ENCODE measurements at places on chromosomes 12 and 14.
A peak's percentile ranks its signal among the peaks of the same experiment; 100 is the strongest.

DNA sequence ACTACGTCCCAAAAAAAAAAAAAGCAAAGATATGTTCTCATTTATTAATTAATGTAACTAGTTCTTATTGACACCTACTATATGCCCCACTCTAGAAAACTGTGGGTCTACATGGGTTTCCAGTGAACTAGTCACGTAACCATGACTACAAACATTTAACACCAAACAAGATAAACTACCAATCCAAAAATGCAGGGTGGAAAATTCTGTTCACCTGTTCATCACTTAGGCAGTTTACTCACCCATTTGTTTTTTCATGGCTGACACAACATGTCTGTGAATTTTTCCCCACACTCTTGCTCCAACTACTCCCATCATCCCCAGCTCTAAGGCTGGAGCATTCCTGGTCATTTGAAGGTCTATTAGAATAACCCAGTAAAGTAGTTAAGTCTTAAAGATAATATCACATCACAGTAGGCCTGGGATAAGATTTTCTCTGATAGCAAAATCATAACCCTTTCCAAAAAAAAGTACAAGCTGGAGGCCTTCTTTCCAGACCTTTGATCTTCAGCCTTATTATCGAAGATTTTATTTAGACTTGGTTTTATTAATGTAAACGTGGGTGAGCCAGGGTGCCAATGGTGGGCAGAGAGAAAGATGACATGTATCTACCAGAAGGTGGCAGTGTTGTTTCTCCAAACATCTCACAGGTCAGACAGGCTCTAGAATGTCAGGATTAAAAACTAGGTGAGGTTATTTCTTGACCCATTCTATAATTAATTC, 61.6 kb upstream of the DAAM1 start:
- DNase-seq: no peak

DNA sequence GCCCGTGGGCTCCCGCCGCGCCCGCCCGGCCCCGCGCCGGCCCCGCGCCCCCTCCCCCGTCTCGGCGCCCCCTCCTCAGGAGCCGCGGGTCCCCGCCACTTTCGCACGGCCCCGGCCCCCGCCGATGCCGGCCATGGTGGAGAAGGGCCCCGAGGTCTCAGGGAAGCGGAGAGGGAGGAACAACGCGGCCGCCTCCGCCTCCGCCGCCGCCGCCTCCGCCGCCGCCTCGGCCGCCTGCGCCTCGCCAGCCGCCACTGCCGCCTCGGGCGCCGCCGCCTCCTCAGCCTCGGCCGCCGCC, 263 bp downstream of the RCOR1 start:
- no peak for DNase-seq

- DNase-seq: no peak
These were observed 178.8 kb downstream of the KTN1 start for GRCh38 chr14:55758796-55759195.

- DNase-seq: no peak
These were observed 428.3 kb downstream of the TMTC2 start for GRCh38 chr12:83114966-83115365.

- DNase-seq: no peak
These were observed 4.6 kb upstream of the LRRC23 start for GRCh38 chr12:6899837-6900519.

DNA sequence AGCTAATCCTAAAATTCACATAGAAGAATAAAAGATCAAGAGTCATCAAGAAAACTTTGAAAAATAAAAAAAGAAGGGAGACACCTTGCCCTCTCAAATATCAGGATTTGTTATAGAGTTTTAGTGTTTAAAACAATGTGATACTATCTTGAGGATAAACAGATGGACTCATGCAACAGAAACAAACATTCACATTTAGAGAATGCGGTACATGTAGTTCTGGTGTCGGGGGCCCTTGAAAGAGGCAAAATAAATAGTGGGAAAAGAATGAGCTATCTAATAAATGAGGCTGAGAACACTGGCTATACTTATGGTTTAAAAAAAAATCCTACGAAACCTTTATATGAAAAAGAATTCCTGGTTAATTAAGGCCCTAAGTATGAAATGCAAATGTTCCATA, 127.7 kb downstream of the LLPH start:
- DNase-seq: no peak

- DNase-seq: no peak
These were observed 85.5 kb downstream of the PDE3A start for GRCh38 chr12:20453756-20454310.

GRCh38 chr12:7907009-7907408, 29.0 kb downstream of the SLC2A3 start:
- DNase-seq: peak; percentile 16

GRCh38 chr12:64203775-64204174, 18.3 kb downstream of the KICS2 start:
- DNase-seq: no peak

DNA sequence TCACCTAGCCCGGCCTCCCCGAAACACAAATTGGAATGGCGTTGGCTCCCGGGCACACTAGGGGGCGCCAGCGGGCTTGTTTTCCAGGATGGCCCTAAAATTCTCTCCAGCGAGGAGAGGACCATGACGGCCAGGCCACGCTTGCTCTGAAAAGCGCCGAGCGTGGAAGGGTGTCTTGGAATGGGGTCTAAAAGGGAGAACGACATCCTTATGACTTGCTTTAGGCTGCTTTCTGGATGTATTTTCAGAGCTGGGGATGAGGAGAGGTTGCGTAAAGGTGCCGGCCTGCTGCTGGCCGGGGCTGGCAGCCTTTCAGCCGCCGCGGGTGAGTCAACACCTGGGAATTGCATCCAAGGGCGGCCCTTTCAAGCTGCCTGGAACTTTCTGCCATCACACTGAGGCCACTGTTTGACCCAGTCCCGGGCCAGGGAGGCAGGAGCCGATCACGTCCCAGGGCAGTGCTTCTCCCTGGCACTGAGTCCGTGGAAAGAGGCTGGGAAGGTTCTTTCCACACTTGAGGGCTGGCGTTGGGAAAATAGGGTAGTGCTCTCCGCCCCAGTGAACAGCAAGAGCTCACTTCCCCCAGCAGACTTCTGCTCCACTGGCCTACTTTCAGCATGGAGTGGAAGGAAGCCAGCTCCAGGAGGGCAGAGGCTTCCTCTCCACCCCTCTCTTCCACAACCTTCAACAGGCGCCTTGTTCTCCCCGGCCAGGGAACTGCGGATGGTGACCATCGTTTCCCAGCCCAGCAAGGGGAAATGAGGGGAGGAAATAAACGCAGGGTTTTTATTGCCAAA, 216.2 kb downstream of the TTC8 start:
- DNase-seq: peak; percentile 56

DNA sequence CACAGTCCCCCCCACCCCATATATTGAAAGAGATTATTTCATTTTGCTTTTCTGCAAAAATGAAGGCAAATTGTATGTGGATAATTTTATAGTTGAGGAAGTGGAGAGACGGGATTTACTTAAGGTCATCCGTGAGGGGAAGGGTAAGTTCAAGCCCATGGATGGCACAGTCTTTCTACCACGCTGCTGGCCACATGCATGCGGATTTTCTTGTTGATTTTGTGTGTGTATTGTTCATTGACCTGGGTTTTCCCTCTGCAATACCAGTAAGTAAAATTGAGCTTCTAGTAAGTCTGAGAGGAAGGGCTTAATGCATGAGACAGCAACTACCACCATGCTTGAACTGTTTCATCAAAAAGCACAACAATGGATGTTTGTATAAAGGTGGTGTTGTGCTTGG, 35.1 kb downstream of the ACACB start:
- no peak for DNase-seq

DNA sequence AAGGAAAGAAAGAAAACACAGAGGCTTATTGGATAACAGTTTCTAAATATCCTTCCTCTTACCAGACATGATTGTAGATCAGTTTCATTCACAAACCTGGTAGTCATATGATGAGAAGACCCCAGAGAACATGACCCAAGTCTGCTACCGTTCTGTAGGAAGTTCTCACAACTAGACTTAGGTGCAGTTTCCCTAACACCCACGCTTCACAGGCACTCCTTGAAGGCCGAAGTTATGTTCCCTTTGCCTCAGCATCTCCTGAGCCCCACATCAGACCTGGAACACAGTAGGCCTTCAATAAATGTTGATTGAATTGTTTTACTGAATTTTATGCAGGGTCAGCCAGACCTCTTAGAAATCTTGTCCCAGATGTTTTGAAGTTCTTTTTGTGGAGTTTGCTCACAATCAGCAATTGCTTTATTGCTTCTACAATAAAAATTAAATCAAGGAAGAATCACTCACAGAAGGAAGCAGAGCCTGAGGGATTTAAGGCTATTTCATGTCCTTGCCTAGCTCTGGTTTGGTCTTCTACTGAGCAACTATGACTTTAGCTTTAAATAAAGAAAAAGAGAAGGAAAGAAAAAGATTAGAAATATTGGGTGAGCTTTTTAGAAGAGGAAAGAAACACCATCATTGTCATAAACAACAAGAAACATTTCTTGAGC, 138.6 kb upstream of the MDM1 start:
- no peak for DNase-seq

- no peak for DNase-seq
These were observed 3.4 kb downstream of the TAMALIN start for GRCh38 chr12:52010152-52010622.

GRCh38 chr12:58873496-58873895, 46.8 kb downstream of the LRIG3 start:
- DNase-seq: no peak

DNA sequence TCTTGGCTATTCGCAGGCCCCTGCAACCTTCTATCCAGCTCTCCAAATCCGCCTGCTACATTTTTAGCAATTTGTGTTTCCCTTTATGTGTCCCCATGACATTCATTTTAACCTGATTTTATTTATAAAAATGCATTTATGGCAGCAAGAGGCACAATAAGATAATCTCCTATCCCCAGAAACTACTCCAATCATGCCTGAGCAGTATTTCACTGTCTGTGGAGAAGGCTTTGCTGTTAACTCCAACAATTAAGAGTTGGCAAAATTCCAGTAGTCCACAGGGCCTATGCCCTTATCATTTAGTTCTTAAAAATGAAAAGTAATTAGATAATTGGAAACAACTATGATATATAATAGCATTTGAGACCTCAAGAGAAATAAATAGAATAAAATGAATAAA, 462.4 kb downstream of the TRHDE start:
- no peak for DNase-seq

- no peak for DNase-seq
These were observed 53.1 kb downstream of the TSPAN11 start for GRCh38 chr12:30979371-30980259.
